ENCODE measurements at places on chromosomes 4 and X.

GRCh38 chrX:24339911-24340310, 20.5 kb upstream of the SUPT20HL1 start:
- DNase-seq, result no peak

GRCh38 chrX:24387724-24388123, 27.3 kb downstream of the SUPT20HL1 start:
- DNase-seq, result no peak

GRCh38 chr4:13261486-13262257, 222.5 kb downstream of the RAB28 start:
- DNase-seq, result no peak

- no peak for DNase-seq
Observed at GRCh38 chr4:168119890-168120289, 27.6 kb downstream of the ANXA10 start.

GRCh38 chr4:16467061-16467460, 240.8 kb upstream of the TAPT1 start:
- DNase-seq, result no peak

DNA sequence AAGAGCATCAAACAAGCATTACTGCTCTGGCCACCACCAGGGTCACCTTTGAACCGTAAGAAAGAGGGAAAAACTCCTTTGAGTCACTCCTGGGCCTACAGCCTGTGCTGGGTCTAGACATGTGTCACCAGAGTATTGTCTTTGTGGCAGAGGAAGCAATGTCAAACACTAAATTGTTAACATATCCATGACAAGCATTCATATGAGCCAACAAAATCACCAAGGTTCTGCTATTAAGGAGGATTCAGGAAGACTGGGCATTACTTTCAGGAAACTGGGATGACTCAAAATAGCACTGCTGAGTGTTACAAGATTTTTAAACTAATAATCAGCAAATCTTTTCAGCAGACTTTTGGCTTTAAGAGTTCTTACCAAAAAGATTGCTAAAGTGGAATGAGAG, 28.1 kb downstream of the LGI2 start:
- DNase-seq, result no peak

DNA sequence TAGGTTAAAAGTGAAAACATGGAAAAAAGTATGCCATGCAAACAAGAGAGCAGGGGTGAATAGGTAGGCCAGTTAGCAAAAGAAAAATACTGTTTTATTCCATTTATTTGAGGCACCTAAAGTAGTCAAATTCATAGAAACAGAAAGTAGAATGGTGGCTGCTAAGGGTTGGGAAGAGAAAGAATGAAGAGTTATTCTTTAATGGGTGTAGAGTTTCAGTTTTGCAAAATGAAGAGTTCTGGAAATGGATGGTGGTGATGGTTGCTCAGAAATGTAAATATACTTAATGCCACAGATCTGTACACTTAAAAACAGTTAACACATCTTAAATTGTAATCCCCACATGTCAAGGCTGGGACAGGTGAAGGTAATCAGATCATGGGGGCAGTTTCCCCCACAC, 29.7 kb downstream of the PARM1 start:
- DNase-seq, result no peak

DNA sequence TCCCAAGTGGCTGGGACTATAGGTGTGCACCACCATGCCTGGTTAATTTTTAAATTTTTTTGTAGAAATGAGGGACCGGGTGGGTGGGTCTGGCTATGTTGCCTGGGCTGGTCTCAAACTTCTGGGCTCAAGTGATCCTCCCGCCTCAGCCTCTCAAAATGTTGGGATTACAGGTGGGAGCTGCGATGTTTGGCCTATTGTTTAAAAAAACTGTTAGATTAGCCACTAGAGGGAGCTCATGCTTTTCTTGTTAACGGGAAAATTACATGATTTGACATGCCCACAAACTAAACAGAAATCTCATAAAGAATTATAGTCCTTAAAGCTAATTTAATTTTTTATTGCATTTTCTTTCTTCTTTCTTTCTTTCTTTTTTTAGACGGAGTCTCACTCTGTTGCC, 5.0 kb upstream of the SDAD1 start:
- DNase-seq, result no peak

- DNase-seq, result no peak
Observed at GRCh38 chrX:9416562-9417348, 48.1 kb upstream of the TBL1X start.

- DNase-seq, result no peak
Observed at GRCh38 chr4:142314686-142315085, 531.4 kb downstream of the INPP4B start.

GRCh38 chr4:159280442-159281172, 177.7 kb downstream of the RAPGEF2 start:
- DNase-seq, result no peak

GRCh38 chrX:150062292-150063137, 124.2 kb upstream of the EOLA2 start:
- DNase-seq, result no peak

GRCh38 chr4:167419468-167420140, 185.3 kb upstream of the SPOCK3 start:
- no peak for DNase-seq

- no peak for DNase-seq
Observed at GRCh38 chr4:5809216-5809776, 83.6 kb downstream of the CRMP1 start.

DNA sequence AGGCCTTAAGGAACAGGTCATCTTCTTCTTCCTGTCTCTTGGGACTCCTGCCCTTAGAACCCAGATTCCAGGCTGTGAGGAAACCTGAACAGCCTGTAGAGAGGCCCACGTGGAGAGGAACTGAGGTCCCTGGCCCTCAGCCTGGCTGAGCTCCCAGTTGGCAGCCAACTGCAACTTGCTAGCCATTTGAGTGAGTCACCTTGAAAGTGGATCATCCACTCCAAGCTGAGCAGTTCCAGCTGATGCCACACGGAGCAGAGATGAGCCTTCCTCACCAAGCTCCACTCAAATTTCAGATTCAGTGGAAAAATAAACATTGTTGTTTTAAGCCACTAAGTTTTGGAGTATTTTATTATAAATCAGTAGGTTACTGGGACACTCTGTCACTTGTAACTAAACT, 392.5 kb downstream of the BCOR start:
- DNase-seq, result no peak

DNA sequence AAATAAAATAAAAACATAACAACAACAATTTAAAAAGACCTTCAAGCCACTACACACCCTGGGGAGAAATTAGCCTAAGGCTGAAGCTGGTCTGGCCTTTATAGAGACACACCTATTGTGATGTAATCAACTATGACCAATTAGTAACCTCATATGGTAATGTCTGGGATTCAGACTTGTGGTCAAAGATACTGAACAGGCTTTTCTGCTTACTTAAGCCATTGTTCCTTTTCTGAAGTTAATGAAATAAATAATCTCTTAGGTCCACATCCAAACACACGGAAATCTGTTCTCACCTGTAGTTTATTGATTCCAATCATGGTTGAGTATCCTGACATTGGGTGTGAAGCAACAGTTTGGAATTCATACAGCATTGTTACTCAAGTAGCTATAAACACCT, 152.5 kb downstream of the PLS3 start:
- no peak for DNase-seq

- no peak for DNase-seq
Observed at GRCh38 chrX:136780763-136781162, at the start of gene ARHGEF6. Gene ARHGEF6, minus strand, starts transcription at chrX:136780932. Its CDS starts 50 bp downstream, at chrX:136780882.

- no peak for DNase-seq
Observed at GRCh38 chr4:147739239-147739823, 7.4 kb downstream of the ARHGAP10 start.

DNA sequence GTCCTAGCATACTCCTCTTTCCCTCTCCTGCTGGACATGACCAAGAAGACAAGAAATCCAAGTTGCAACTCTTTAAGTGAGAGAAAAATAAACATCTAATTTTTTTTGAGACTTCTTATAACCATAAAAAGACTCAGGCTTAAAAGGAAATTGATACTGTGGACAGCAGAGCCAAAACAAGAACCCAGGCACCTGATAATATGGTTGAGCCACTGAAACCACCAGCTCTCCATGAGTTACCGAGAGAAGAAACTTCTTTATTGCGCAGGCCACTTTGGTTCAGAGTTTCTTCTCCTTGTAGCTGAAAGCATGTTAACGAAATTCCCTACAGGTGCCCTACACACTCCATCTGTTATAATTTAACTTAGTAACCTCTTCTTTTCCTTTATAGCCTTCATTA, 11.3 kb upstream of the SPCS3 start:
- no peak for DNase-seq

GRCh38 chrX:323721-324628, 5.4 kb upstream of the GTPBP6 start:
- no peak for DNase-seq

DNA sequence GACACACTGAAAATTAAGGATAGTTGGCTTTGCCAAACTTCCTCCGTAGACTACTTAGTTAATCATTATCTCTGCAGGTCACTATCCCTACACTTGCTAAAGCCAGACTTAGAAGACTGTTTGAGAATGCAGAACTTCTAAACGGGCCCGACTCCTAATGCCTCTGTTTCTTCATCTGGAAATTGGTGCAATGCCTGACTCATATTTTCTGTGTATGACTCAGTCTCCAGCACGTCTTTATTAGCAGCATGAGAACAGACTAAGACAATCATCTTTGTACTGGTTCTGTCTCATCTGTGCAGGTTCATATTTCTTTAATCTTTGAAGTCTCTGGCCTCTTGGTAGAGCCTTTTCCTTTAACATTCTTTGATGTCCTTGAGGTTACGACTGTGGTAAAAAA, 411.9 kb upstream of the ACTRT1 start:
- no peak for DNase-seq

GRCh38 chr4:149555146-149555545, 260.5 kb downstream of the IQCM start:
- no peak for DNase-seq

DNA sequence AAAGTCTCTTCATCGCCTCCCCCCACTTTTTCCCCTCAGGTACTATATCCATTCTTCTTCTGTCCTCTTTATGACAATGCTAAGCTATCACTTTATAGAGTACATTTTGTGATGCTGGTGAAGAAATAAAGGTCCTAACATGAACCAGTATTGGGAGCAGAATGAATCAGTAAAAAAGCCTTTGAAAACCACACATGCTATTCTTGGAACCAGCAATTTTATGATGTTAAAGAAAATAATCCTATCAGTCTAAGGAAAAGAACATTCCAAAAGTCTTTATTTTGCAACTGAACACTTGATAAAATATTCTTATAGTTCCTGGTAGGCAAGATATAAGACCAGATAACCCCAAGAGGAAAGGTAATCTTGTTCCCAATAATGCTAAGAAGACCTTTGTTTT, 107.8 kb upstream of the MCF2 start:
- no peak for DNase-seq

DNA sequence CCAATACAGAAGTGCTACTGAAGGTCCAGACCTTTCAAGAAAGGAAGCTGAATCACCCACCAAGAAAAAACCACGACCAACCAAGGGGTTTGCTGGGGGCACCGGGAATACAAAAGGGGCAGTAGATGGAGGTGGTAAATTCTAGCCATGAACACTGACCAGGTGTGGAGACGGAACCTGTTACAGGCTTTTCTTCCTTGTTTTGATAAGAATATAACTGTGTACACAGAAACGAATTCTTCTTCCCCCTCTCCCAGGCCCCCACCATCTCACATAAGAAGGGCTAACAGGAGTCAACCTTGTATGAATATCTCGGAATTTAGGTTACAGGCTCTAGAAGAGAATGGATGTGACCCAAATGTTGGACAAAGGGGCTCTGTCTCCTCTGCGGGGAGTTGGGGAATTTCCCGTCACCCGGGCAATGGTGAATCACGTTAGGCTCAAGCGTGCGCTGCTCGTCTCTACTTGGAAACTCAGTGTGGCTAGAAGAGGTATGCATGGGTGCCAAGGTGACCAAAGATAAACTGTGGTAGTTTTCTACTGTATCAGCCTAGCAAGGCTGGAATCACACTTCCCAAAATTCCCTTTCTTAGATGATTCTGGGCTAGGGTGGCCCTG, 87.0 kb downstream of the AFAP1 start:
- DNase-seq, result no peak

DNA sequence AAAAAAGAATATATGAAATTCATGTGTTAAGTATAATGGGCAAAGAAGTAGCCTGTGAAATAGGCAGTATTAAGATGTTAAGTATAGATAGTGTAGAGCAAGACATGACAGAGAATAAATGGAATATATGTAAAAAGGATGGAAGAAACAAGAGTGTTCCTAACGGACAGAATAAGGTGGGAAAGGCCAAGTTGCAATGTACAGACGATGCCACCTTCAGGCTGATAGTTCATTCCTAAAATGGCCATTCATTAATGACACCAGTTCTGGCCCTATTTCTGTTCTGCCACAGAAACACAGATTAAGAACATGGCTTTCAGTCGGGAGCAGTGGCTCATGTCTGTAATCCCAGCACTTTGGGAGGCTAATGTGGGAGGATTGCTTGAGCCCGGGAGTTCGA, 4.4 kb upstream of the FAM184B start:
- DNase-seq, result no peak

GRCh38 chr4:38313999-38314561, 349.9 kb upstream of the KLF3 start:
- DNase-seq, result no peak

- DNase-seq, result no peak
Observed at GRCh38 chr4:41061482-41062185, 152.7 kb downstream of the APBB2 start.

GRCh38 chrX:129760155-129760554, 19.6 kb upstream of the SASH3 start:
- no peak for DNase-seq

- no peak for DNase-seq
Observed at GRCh38 chr4:167622481-167623240, 388.4 kb upstream of the SPOCK3 start.

DNA sequence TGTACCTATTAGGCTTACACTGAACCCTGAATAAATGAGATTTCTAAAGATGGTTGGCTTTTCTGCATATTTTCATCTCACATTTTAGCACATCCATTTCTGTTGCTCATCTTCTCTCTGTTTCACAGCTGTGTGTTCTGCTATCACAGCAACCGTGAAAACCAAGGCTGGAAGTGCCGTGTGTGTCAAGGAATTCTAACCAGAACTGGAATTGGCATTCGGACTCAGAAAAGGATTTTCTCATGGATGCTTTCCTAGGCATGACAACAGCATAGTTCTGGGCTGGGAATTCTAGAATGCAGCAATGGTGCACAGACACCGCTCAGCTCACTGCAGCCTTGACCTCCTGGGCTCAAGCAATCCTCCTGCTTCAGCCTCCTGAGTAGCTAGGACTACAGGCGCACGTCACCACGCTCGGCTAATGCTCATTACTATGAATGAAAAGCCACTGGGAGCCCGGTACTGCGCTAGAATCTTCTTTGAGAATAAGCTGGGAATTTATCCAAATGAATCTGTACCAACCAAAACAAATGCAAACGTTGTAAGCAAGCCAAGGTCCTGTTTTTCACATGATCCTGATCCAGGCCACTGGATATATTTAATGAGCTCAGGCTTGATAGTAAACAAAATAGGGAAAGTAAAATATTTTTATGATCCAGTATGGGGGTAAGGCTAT, 105.2 kb downstream of the RBM47 start:
- no peak for DNase-seq

GRCh38 chr4:53866055-53866454, 198.3 kb downstream of the CHIC2 start:
- no peak for DNase-seq

DNA sequence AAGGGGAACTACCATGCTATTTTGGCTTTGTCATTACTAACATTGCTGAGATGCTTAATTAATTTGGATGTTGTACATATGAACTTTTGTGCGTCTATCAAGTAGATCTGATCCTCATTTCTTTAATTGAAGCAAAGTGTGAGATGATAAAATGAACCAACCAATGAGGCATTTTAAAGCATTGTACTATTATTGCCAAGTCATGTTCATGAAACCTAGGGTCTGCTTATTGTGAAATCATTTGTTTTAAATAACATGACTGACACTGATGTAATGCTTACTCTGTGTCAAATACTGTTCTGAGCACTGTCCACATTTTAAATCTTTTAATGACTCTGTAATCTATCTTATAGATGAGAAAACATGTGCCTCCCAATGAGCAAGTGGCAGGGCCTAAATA, 57.7 kb downstream of the C4orf33 start:
- DNase-seq, result no peak
